ENCODE measurements at places on chromosomes 4 and X. TPM values are rescaled to one million over a fixed set of nuclear protein-coding genes. Genes with fewer than 3 reads are reported as not detected.

DNA sequence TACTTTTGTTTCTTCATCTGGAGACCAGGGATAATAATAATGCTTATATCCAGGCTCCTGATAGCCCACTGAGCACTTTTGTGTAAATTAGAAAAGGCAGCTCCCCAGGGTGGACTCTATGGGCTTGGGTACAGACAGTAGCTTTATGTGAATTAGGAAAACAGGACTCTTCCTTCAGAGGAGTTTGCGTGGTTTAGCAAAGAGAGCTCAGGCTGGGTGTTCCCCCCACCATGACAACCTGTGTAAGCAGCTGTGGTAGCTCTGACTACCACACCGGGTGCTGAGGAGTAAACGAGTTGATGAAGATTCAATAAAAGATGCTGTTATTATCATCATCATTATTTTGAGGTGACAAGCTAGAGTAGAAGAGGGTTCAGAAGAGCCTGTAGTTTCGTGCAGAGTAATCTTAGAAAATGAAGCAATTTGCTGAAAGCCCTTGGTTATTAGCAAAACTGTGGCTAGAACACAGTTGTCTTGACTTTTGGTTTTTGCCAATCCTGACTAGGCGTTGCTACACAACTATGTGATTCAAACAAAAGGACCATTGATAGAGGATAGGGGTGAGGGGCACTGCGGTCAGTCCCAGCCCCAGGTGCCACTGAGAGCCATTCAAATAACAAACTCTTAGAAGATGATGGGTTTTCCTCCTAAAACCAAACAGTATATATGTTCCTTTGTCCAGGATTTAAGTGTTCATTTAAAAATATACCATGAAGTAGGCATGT is 60.6 kb upstream of the LIMCH1 start:
- no peak for DNase-seq

- DNase-seq: peak; percentile 42
Measured at GRCh38 chr4:5812506-5813229, 80.2 kb downstream of the CRMP1 start.

- DNase-seq: no peak
Measured at GRCh38 chrX:124862301-124862700, 457.4 kb upstream of the TEX13C start.

TRO gene
- 60.0 TPM for polyA plus RNA-seq

DNA sequence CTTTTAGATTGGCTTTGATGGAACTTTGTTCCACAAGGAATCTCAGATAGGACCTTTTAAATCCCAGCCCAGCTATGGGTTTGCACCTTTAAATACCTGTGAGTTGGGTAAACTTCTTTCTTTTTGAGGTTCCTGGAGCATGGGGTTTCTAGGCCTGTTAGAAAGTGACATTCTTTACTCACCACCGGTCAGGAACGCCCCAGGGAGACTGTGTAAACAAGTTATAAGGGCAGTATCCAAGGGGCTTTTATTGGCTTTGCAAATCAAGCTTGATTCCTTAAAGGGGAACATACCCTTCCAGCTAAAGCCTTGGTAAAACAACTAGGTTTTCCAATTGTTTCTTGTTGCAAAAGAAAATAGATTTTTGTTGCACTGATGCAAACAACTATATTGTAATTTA is 93.4 kb downstream of the TENT5D start:
- DNase-seq: no peak

DNA sequence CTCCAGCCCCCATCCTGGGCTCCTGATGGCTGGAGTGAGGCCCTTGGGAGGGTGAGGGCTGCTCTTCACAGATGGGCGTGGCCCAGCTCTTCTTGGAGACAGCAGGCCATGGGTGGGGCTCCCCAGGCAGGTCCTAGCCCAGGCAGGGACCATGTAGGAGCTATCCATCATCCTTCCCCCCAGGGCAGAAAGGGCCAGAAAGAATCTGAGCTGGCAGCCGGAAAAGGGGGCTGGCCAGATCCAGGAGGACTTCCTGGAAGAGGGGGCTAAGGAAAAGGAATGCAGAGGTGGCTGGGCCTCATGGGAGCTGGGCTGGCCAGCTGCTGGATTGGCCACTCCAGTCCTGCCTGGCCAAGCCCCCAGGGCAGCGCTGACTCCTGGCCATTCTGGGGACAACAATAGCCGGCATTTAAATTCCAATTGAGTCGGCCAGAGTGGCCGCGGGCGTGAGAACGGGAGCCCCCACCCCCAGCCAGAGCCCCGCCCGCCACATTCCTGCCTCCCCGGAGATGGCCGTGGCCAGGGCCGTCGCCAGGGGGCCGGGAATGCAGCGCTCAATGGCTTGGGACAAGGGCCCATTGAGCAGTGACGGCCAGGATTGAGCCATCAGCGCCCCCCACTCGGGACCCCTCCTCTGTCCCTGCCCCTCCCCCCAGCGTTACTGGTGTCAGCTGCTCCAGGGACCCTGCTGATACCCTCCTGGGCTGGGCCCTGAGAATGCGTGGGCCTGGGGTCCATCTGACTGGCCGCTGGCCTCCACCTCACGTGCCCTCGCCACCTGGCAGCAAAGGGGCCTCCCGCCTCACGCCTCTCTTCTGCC is 15.1 kb upstream of the FGFR3 start:
- no peak for DNase-seq

TMEM154 gene
- polyA plus RNA-seq: 0.63 TPM

ENOPH1 gene
- polyA plus RNA-seq: 19.7 TPM

MAB21L2 gene
- 3.3 TPM for polyA plus RNA-seq

NUP62CL gene
- polyA plus RNA-seq: not detected

GRCh38 chrX:66042307-66043077 is 2.6 kb upstream of the VSIG4 start:
- no peak for DNase-seq

SCML2 gene
- polyA plus RNA-seq: 1.7 TPM

- DNase-seq: peak; percentile 33
Measured at GRCh38 chr4:177187371-177187770, 122.3 kb upstream of the NEIL3 start.

CDKN2AIP gene
- polyA plus RNA-seq: 12.0 TPM

DNA sequence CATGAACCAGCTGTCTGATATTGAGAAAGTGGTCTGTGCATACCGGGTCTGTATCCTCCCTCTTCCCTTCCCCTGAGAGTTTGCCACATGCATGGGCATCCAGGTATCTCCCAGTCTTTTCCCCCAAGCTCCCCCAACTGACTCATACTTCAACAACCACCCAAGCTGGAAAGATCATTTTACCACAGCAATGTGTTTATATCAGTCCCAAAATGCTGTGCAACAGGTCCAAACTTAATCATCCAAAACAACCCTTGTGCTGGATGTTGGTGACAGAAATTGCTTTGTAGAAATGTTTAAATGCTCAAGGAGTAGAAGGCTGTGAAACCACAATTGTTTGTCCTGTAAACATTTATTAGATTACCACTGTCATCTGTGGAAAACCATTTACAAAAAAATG is 286.8 kb upstream of the KLF3 start:
- no peak for DNase-seq

DNA sequence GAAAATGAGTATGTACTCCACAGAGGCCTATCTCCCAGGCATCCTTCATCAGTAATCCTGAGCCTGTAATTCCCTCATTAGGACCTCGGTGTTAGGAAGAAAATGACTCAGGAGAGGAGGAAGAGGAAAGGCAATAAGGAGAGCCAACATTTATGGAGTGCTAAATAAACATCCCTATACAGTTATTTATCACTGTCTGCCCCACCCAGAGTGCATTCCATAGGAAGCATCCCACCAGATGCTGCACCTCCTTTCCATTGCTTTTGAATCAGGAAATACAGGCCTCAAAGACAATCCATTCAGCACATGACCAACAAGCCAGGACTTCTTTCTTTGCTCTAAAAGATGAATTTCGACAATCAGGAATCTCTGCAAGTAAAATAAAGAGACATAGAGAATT is 47.6 kb downstream of the USP38 start:
- no peak for DNase-seq

DNA sequence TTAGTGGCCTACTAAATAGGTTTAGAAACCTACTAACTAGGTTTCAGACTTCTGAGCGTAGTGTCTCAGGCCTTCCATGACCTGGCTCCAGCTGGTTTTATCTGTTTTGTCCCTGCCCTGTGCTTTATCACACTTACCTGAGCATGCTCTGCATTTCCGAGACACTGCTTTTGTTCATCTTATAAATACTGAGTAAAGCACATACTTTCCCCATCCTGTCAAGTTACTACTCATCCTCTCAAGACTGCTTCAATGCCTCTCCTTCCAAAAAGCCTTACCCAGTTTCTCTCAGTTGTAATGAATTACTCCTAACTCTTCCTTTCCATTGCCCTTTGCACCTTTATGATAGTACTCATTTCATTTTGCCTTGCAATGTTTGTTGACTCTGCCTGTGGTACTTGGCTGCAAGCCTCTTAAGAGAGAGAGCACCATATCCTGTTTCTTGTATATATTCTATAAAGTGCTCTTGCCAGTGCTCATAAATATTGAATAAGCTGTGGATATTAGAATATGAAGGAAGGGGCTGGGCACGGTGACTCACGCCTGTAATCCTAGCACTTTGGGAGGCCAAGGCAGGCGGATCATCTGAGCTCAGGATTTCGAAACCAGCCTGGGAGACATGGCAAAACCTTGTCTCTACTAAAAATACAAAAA is 34.4 kb downstream of the SLAIN2 start:
- DNase-seq: peak; percentile 74

DNA sequence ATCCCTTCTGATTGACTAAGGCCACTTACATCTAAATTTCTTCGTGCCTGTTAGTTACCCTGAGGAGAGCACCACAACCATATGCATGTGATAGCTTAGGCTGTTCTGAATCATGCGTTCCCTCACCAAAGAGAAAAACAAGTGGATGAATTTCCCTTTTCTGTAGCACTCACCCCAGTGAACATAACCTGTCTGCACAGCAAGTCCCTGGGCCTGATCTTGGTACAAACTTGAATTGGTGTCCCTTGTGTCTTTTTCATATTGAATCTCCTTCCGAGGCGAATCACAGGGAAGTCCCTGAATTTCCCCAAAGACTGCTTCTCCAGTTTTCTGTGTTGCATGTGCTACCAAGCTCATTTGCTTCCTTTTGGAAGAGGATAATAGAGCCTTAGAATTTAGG is 100.4 kb downstream of the KLHL8 start:
- DNase-seq: no peak

- no peak for DNase-seq
Measured at GRCh38 chr4:40842725-40843423, 93.1 kb downstream of the NSUN7 start.

TAF7L gene
- polyA plus RNA-seq: 1.5 TPM

- DNase-seq: peak; percentile 29
Measured at GRCh38 chr4:182975806-182976205, 58.6 kb upstream of the DCTD start.

- DNase-seq: no peak
Measured at GRCh38 chrX:130718137-130718536, 184.9 kb downstream of the ENOX2 start.

STK32B gene
- polyA plus RNA-seq: 4.0 TPM

- no peak for DNase-seq
Measured at GRCh38 chr4:113776679-113777078, 15.1 kb upstream of the CAMK2D start.

BRS3 gene
- polyA plus RNA-seq: not detected

PLP1 gene
- polyA plus RNA-seq: 0.47 TPM

SPANXA1 gene
- not detected for polyA plus RNA-seq

GRCh38 chrX:113741744-113742143 is 842.1 kb upstream of the HTR2C start:
- DNase-seq: no peak

ELOVL6 gene
- 30.7 TPM for polyA plus RNA-seq

DNA sequence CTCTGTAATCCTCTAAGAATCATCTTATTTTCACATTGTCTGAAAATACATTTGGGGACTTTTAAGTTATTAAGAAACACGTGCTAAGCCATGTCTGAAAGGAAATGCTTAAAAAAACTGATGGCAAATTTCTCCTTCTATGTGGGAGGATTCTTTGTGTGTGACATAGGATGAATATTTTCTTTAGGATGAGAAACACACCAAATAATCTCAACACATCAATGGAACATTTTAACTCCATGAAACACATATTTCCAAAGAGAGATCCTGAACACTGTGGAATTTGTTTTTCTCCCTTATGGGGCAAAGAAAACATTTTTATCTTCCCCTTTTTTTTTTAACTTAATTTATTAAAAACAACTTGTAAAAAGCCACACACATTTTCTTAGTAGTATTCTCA is 153.8 kb upstream of the ANKRD50 start:
- DNase-seq: no peak

DNA sequence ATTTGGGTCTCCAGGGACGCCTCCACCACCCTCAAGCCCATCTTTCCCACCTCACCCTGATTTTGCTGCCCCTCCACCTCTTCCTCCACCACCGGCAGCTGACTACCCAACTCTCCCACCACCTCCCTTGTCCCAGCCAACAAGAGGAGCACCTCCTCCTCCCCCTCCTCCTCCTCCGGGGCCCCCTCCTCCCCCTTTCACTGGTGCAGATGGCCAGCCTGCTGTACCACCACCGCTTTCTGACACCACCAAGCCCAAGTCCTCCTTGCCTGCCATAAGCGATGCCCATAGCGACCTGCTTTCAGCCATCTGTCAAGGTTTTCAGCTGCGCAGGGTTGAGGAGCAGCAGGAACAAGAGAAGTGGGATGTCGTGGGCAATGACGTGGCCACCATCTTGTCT is 32.4 kb upstream of the ZNF81 start:
- no peak for DNase-seq

DNA sequence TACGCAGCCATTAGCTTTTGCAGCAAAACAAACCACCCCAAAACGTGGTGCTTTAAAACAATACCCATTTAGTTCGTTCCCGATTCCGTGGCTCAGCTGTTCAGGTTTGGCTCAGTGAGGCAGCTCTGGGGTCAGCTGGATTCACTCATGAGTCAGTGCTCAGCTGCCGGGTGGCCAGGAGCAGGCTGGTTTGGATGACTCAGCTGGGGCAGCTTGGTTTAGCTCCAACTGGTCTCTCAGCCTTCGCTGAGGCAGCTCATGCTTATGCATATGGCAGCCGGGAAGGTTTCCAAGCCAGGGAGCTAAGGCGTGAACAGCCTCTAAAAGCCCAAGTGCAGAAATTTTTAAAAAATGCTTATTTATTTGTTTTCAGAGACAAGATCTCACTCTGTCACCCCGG is 13.3 kb upstream of the CD99 start:
- peak; percentile 98 for DNase-seq

GRCh38 chr4:139892973-139893736 is 227.5 kb downstream of the MGST2 start:
- DNase-seq: no peak

INTU gene
- 11.1 TPM for polyA plus RNA-seq

MAGEA10 gene
- polyA plus RNA-seq: not detected

- no peak for DNase-seq
Measured at GRCh38 chr4:17230727-17231126, 281.2 kb downstream of the QDPR start.
